Activated CD4-positive, CD25-positive, alpha-beta regulatory T cell treated with anti-CD3 and anti-CD28 coated beads, Interleukin-2, amount 50 U/mL, for 24 hours (primary cell): ENCODE measurements at places on chromosomes 16 and 17.

DNA sequence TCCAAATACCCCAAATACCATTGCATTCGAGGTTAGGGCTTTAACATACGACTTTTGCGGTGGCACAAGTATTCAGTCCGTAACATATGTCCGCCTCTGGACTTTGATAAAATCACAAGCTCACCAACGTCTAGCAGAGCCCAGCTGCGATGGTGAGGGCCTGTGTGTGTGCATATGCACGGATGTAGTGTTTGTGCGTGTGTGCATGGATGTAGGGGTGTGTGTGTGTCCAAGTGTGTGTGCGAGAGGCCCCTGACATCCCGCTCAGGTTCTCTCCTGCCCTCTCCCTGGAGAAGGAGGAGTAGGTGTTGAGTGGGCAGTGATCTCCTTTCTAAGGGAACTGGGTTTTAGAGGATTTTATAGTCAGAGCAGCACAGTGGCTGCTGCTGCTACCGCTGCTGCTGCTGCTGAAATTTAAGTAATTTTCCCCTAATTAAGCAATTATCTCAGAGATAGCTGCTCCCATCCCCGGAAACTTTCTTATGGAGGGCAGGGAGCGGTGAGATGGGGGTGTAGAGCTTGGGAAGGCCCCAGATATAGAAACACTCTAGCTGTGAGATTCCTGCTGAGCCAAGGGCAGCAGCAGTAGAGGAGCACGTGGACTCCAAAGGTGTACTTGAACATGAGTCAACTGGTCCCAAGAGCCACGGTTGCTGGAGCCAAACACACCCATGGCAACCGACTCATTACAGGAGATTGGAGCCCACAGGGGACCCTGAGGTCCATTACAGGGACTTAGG is 121.7 kb upstream of the SDK2 start:
- no peak for ATAC-seq

- no peak for ATAC-seq
Observed at GRCh38 chr16:19328364-19328763, 42.8 kb downstream of the CLEC19A start.

GRCh38 chr16:9046667-9047055 is 44.8 kb upstream of the HAPSTR1 start:
- no peak for ATAC-seq

DNA sequence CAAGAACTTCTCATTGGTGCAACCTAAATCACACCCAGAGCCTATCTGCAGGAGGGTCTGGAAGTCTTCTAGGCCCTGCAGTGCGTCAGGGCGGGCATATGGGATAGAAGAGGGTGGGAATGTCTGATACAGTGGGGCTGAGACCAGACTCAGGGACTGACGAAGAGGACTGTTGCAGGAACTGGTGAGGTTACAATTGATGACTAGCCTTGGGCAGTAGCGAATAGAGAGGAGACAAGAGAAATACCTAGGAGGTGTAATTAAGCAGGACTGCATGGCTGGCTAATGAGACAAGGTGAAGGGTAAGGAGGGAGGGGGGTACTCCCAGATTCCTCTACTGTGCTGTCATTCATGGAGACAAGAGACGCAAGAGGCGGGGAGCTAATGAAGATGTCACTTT is 91.3 kb downstream of the WWP2 start:
- ATAC-seq, result no peak

GRCh38 chr16:81841722-81842121 is 62.6 kb downstream of the PLCG2 start:
- no peak for ATAC-seq
